ENCODE measurements at places on chromosomes 6 and 20. TPM values are rescaled to one million over a fixed set of nuclear protein-coding genes. Genes with fewer than 3 reads are reported as not detected.

GRCh38 chr20:24111858-24112257 is 123.3 kb upstream of the GGTLC1 start:
- no peak for DNase-seq

GRCh38 chr20:59333260-59333845 is 32.9 kb downstream of the EDN3 start:
- peak; percentile 72 for DNase-seq

DNA sequence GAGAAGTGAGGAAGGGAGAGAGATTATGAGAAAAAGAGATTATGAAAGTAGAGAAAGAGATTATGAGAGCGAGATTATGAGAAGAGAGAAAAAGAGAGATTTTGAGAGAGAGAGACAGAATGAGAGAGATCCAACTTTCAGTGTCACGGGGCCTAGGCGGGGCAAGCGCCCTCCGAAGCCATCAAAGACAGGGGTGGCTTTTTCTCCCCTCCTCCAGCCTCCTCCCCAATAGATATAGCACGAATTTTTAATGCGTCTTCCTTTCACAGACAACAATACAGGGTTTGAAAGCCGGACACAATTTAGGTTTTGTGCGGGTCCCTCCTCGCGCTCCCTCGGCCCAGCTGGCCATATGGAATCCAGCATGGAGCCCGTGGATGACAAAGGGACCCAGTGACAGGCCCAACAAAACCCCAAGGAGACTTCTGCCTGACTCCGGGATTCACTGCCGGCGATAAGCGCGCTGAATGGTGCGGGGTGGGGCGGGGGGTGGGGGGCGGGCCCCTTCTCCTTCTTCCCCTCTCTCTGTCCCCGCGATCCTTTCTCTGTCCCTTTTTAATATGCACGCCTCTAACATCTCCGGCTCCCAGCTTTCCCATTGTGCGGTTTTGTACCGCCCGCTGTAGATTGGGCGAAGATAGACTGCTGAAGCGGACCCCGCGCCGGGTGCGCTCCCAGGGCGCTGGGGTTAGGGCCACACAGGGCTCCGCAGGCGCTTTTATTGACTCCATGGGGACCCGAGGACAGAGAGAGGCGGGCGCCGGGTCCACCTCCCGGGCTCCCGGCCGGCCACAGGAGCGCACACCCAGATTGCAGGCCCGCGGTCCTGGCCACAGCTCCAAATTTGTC is 5.4 kb downstream of the NKX2-2 start:
- DNase-seq: no peak

Gene TMEM244
- total RNA-seq: not detected

DNA sequence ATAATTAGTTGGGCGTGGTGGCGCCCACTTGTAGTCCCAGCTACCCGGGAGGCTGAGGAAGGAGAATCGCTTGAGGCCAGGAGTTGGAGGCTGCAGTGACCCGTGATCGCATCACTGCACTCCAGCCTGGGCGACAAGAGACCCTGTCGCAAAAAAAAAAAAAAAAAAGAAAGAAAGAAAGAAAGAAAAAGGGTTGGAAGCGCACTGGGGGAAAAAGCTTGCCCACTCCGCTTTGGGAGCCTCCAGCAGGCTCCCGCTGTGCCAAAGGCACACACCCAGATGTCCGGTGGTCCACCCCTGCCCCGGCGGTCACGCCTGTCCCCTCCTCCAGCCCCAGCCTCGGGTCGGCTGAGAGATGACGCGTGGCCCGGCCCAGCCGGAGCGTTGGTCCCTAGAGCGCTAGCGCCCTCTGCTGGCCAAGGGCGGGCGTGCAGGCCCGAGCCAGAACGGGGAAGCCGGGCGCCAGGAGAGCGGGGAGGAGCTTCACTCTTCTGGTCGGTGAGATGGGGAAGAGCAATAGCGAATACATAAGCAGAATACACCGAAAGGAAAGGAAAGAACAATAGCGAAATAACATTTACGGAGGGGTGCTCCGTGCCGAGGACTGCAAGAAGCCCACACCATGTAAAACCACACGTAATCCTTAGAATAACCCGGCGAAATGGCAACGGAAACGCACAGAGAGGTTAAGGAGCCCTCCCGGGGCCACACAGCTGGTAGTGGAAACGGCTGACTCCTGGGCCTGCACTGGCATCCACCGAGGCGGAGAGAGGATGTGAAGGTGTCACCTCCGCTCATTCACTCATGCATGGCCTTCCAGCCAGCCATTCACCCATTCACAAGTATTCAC is 41.7 kb downstream of the UBE2V1 start:
- DNase-seq: peak; percentile 94

- DNase-seq: no peak
Measured at GRCh38 chr6:31053873-31054272, 43.6 kb downstream of the MUC22 start.

GRCh38 chr6:21263531-21264287 is 329.8 kb upstream of the SOX4 start:
- no peak for DNase-seq

DNA sequence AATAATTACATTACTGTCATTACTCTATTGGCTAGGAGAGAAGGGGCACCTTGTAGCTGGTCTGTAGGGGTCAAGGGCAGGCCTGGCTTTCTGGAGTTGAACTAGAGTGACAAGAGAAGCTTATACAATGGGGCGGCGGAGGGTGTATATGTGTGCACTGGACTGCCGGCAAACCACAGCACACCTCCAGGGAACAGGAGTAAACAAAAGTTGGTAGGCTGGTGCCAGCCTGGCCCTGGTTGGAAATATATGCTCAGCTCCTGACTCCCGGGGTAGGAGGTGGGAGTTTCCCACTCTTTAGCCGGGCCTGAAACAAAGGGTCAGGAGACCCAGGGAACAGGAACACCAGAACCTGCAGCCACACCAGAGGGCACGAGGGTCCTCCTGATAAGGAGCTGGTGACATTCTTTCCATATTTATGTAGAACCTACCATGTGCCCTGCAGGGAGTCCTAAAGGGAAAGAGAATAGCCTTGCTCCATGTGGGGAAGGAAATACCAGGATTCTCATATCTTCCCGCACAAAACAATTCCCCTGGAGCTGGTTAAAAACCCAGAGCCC is 5.1 kb downstream of the C6orf132 start:
- DNase-seq: peak; percentile 77

Gene CTAGE9
- total RNA-seq: not detected

GRCh38 chr6:147467428-147467827 is 41.1 kb upstream of the SAMD5 start:
- DNase-seq: no peak

Gene FAM184A
- 0.62 TPM for total RNA-seq

DNA sequence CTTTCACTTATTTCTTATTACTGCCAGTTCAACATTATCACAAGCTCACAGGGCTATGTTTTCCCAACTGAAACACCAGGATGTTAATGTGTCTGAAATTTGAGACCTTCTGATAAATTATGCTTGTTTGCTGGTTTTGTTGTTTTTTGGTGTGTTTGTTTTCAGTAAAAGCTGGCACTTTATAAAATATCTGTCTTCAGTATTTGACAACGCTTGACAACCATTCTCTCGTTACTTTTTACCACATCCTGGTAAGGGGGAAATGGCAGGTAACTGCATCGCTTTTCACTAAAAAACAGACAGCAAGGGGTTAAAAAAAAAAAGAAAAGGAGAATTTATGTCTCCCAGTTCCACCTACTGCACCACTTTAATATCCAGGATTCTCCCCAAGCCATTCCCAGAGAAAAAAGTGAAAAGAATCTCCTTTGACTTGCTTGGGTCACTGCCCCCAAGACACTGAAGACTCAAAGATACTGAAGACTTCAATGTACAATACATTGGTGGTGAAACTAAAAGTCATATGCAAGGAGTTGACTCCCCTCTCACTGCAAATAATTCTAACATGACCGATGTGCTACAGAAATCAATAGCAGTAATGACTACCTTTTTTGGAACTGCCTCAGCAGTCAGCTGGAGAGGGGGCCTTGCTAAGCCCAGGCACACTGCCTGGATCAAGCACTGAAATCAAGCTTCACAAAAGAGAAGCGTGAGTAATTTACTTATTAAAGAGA is 88.9 kb downstream of the HIVEP2 start:
- no peak for DNase-seq

DNA sequence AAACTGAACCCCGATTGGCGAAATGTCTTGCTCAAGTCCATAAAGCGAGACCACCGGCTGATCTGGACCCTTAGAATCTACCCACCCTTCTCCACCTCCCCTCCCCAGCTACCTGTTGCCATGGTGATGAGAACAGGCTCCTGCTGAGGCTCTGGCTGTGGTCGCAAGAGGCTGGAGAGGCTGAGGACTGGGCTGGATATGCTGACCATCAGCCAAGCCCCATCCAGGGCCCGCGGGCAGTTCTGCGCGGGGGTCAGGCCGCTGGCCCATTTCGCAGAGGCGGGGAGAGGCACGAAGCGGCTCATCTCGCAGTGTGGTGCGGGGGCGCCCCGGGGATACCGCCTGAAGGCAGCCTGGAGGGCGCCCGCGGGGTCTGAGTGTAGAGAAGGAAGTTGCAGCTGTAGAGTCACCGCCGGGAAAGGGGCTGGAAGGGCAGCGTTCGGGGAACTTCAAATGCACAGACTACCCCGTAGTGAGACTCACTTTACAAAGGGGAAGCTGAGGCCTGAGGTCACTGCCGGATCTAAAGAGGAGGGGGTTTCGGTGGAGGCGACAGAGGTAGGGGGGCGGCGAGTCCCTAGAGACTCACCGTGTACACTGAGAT is 671 bp downstream of the TAPBP start:
- no peak for DNase-seq

- DNase-seq: no peak
Measured at GRCh38 chr20:2610941-2611720, 41.3 kb upstream of the NOP56 start.

DNA sequence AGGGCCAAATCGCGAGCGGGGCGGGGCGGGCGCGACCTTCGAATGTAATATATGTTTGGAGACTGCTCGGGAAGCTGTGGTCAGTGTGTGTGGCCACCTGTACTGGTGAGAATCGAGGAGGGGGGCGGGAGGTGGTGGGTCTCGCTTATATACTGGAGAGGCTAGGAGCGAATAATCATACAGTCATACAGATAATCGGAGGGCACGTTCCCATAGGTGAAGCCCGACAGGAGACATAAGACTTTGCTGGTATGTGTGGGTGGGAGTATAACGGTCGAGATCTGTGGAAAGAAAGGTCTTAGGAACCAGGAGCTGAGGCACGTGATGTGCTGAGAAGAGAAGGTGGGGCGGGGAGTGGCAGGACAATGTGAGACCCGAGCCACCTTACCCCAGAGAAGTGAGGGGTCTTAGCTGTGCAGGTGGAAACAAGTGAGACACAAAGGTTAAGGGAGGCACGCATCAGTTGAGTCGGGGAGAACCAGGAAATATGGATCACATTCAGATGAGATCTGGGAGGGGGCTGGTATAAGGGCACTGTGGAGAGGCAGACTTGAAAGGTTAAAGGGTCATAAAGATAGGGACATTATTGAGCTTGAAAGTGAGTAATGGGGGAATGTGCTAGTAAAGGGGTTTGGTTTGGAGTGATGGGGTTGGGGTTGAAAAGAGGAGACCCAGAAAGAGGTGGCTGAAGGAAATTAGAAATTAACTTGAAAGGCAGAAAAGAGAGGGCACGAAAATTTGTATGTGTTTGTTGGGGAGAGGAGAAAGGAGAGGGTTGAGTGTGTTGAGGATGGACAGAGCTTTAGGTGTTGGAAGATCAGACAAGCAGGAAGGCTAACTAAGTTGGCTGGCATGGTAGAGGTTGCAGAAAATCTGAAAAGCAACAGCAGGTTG is 589 bp downstream of the RNF5 start:
- DNase-seq: no peak

GRCh38 chr6:151440930-151441329 is 11.0 kb downstream of the RMND1 start:
- DNase-seq: no peak

- no peak for DNase-seq
Measured at GRCh38 chr20:38987777-38988176, 25.6 kb downstream of the DHX35 start.

DNA sequence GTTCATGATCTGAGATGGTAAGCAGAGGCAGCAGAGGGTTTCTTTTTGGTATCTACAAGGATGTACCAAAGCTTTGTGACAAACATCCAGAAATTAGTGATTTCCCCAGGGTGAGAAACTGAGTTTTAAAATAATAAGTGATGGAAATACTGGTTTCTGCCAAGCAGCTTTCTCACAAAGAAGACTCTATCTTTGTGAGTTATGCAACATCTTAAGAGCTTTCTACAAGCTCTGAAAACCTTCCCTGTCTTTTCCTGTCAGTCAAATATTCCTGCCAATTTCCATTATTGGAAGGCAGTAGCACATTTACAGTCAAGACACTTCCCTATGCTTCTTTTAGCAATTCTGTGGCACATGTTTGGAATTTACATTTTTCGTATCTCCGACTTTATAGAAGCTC is 264.7 kb upstream of the SPTLC3 start:
- DNase-seq: no peak

Gene HRH3
- total RNA-seq: not detected

- no peak for DNase-seq
Measured at GRCh38 chr6:52552278-52552643, 24.6 kb downstream of the TRAM2 start.

GRCh38 chr6:169291646-169292337 is 38.1 kb upstream of the THBS2 start:
- DNase-seq: no peak

Gene ZBTB46
- 3.2 TPM for total RNA-seq

DNA sequence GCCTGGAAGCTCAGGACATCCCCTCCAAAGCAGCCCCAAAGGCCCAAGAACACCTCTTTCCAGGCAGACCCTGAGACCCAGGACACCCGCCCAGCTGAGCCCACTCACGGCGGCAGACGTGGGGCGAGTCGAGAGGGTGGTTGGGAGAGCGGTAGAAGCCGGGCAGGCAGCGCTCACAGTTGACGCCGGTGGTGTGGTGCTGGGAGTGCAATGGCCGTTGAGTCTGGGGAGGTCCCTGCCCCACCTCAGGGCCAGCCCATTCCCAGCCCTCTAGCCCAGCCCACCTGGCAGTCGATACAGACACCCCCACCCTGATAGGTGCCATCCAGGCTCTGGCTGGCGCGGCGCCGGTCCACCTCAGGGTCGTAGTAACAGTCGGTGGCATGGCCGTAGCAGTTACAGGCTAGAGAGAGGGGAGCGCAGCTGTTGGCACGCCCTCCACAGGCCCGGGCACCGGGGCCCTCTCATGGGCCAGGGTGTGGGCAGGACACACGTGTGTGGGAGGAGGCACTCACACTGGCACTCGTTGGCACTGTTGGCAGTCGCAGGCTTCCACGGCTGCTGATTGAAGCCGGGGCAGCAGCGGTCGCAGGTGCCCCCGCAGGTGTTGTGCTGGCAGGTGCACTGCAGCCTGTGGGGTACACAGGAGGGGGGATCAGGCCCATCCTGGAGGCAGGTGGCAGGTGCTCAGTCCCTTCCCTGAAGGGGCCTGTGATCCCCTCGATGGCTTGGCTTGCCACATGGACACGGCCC is 20.5 kb downstream of the LAMA5 start:
- no peak for DNase-seq

- no peak for DNase-seq
Measured at GRCh38 chr20:48538856-48539255, 288.9 kb downstream of the PREX1 start.

DNA sequence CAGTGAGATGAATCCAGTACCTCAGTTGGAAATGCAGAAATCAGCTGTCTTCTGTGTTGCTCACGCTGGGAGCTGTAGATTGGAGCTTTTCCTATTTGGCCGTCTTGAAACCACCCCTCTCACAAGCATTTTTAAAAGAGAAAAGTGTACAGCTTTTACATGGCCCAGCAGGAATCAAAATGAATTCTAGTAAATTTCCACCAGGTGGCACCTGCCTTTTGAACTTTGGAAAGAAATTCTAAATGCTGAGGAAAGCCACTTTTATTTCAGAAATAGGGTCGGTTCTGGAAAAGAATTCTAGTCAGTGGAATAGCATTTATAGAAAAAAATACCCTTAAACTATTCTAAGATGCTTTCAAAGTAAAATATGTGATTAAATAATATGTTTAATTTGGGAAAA is 647.8 kb downstream of the CD109 start:
- no peak for DNase-seq

Gene SLC35D3
- 0.32 TPM for total RNA-seq

Gene DLK2
- total RNA-seq: 0.19 TPM
